Brain microvascular endothelial cell (primary cell): ENCODE measurements at places on chromosomes 16 and 17.
A peak's percentile ranks its signal among the peaks of the same experiment; 100 is the strongest.

DNA sequence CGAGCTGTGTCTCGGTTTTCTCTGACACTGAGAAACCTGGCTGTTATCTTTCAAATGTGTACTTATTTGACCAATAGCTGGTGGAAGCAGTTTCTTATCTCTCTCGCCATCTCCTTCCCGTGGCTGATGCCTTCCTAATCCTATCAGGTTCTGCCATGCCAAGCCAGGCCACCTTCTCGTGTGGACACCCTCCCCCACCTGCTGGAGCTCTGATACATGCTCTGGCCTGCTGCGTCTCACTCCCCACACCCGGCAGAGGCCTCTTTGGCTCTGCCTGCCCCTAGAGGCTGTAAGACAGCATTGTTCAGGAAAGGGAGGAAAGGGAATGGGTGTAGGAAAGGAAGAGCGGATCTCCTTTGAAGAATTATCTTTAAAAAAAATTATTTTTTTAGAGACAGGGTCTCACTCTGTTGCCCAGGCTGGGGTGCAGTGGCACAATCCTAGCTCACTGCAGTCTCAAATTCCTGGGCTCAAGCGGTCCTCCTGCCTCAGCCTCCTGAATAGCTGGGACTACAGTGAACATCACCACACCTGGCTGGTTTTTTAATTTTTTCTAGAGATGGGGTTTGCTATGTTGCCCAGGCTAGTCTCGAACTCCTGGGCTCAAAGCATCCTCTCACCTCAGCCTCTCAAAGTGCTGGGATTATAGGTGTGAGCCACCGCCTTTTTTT is 7.5 kb upstream of the ARMC5 start:
- peak; percentile 64 for DNase-seq

- DNase-seq: no peak
These were observed 484.0 kb upstream of the ERCC4 start for GRCh38 chr16:13435873-13436474.

- DNase-seq: no peak
These were observed 263.4 kb downstream of the CPPED1 start for GRCh38 chr16:12540290-12540689.

DNA sequence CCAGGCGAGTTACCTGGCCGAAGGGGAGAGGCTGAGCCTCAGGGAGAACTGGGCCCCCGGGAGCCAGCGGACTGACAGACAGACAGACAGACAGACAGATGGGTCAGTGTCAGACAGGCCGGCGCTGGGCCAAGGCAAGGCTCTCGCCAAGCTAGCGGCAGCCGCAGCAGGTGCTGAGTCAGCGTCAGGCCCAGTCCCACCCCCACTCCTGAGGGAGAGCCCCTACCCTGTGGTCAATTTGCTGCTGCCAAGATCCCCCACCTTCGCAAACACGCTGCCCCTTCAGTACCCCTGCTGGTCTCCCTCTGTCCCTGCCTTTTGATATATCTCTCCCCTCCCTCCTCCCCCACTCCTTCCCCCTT is 1.5 kb downstream of the FGF11 start:
- DNase-seq: no peak

DNA sequence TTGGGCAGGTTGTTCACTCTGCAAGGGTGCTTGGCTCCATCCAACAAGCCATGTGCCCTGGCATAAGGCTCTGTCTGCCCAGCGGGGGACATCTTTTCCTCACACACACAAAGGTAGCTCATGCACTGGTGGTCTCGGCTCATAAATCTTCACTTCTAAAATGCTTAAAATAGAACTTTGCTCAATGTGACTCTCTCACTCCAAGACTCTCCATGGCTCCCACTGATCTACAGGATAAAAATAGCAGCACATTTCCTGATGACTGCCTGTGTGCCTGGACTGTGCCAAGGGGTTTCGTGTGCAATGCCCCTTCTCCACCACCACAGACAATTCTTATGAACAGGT is 15.1 kb upstream of the CIBAR2 start:
- DNase-seq: no peak

- no peak for DNase-seq
These were observed 28.9 kb downstream of the ITFG1 start for GRCh38 chr16:47431960-47432359.

DNA sequence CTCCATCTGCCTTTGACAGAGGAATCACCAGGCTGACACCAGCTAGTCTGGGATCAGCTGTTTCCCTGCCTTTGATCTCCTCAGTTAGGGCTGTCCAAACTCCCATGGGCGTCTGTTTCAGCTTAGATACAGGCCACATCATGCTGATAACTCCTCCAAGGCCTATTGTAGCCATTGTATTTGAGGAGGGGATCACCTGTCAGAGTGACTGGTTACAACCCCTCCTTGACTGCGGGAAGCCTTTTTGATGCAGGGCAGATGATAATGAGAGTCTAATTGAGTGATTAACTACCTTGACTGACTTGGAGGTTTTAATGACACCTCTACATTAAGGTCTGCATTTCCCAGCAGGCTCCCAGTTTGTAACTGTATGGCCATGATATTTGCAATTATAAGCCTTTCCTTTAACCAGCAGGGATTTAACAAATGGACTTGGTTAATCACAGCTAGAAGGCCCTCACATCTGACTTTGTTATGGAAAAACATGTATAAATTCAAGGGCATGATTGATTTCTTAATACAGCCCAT is 863.5 kb downstream of the KCNJ2 start:
- no peak for DNase-seq

DNA sequence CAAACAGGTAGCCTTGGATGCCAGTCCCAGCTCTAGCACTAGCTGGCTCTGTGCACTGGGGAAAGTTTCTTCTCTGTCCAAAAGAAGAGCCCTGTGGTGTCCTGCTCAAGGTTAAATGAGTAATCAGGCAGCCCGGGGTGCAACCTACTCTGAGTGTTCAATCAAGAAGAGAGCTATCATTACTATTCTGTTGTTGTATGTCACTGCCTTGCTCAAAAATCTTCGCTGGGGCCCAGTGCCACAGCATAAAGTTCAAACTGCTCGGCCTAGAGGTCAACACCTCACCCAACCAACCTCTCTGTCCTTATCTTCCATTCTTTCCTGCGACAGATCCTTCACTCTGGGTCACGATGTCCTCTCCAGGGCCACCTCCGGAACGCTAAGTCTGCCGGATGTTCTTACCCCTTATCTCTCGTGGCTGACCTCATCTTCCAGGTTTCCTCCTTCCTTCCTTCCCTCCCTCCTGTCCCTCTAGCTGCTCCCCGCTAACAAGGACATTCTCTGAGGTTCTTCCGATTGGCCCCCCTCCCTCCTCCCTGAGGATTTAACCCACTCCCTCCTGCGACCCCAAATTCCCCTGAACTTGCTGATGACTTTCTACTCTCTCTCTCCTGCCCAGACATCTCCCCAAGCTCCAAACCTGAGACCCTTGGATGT is 4.4 kb downstream of the FDXR start:
- DNase-seq: no peak

DNA sequence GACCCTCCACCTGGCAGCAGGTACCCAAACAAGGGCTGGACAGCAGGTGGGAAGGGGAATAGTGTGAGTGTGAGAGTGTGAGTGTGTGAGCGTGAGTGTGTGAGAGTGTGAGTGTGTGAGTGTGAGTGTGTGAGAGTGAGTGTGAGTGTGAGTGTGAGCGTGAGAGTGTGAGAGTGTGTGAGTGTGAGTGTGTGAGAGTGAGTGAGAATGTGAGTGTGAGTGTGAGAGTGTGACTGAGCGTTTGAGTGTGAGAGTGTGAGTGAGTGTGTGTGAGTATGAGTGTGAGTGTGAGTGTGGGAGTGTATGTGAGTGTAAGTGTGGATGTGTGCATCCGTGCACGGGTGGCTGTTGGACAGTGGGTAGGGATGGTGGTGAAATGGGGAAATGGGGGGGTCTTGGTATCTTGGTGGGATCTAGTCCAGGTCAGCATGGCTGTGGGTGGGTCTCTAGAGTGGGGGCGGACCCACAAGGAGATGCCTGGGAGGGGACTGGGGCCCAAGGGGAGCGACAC is 408 bp downstream of the ADGRG1 start:
- DNase-seq: no peak

DNA sequence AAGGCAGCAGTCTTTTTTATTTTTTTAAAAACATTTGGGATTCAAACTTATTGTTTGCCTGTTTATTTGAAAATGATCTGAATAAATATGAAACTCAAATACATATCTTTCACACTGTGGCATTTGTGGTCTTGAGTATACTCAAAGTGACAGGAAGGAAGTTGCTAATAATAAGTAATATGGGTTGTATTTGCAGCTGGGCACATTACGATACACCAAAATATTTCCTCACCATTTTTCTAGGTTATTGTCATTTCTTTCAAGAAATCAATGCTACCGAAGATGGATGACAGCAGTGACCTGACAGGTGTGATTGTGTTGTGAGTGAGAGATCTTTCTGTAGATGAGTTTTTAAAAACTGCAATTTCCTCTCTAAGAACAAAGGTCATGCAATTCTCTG is 665.7 kb downstream of the CDH8 start:
- DNase-seq: no peak

GRCh38 chr17:80822700-80823410 is 168.8 kb upstream of the CHMP6 start:
- no peak for DNase-seq

GRCh38 chr16:78444-79150 is 572 bp downstream of the MPG start:
- no peak for DNase-seq

- DNase-seq: no peak
These were observed 52.3 kb downstream of the TOX3 start for GRCh38 chr16:52494621-52495020.

- no peak for DNase-seq
These were observed 37.6 kb downstream of the MMD start for GRCh38 chr17:55383771-55384642.

GRCh38 chr16:11076259-11077018 is 132.1 kb downstream of the CLEC16A start:
- DNase-seq: no peak

DNA sequence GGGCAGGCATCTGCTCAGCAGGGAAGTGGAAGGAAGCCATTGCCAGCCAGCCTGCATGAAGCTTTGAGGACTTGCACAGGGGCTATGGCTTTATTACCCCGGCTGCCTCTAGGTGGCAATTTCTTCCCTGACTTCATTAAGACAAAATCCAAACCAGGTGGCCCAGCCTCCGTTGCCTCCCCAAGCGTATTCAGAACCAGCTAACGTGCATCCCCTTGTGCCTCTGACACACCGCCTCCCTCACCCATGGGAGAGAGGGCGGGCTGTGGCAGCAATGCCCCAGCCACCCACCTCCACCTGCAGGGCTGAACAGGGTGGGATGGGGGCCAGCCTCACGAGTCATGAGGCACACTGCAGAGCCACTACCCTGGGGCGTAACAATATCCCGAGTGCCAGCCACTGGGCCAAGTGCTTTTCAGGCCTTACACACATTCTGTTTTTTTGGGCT is 6.8 kb downstream of the KIFC3 start:
- DNase-seq: no peak

DNA sequence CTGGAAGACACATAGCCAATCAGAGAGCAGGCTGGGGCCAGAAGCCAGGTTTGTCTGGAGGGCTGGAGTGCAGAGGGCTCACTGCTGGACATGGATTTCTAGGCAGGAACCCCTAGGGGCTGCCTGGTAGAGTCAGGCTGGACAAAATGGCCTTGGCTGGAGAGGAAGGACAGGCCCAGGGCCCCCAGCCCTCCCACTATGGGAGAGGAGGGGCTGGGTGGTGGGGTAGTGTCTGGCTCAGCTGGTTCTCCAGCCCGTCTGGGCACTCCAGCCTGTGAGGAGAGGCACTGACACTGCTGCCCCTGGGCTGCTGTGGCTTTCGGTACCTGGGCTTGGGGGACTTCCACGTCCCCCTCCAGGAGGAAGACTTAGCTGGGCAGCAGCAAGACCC is 21.7 kb upstream of the DOK4 start:
- no peak for DNase-seq

GRCh38 chr17:50766222-50767023 is 895 bp downstream of the ANKRD40CL start:
- DNase-seq: no peak

- DNase-seq: no peak
These were observed 24.8 kb downstream of the RANBP10 start for GRCh38 chr16:67781565-67781921.
